Stimulated activated CD8-positive, alpha-beta memory T cell treated with anti-CD3 and anti-CD28 coated beads, Interleukin-7, amount 100 ng/mL, for 1 hour (primary cell): ENCODE measurements at places on chromosomes 11 and 22.

- DNase-seq: no peak
These were observed 86.8 kb upstream of the TP53I11 start for GRCh38 chr11:45037434-45038005.

DNA sequence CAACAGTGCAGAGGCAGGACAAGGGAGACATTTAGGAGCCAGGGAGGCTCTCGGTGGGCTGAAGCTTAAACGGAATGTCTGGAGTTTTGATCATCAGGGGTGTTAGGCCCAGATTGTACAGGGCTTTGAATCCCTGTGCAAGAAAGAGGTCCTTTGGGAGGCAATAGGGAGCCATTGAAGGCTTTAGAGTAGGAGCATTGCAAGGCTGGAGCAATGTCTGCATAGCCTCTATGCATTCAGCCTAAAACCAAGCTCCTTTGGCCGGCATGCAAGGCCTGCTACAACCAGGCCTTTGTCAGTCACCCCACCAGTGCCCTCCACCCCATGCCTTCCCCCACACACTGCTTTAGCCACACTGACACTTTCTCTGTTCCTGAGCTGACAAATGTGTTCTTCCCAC, 47.4 kb upstream of the FGF3 start:
- DNase-seq: no peak

GRCh38 chr11:124864176-124864891, 898 bp upstream of the ROBO3 start:
- DNase-seq: no peak

DNA sequence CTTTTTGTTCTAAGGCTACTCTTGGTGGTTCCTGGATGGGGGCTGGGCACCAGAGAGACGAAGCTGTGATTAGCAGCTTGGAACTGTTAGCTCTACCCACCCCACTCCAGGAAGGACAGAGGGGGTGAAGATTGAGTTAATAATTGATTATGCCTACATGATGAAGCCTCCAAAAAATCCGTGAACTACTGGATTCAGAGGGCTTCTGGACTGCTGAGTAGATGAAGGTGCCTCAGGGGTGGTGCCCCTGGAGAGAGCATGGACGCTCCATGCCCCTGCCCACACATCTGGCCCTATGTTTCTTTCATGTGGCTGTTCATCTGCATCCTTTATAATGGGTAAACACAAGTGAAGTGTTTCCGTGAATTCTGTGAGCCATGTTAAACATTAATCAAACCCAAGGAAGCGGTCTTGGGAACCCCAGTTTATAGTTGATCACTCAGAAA, 47.3 kb upstream of the CYP2D6 start:
- no peak for DNase-seq

GRCh38 chr11:68379206-68379605, 66.8 kb downstream of the LRP5 start:
- no peak for DNase-seq

DNA sequence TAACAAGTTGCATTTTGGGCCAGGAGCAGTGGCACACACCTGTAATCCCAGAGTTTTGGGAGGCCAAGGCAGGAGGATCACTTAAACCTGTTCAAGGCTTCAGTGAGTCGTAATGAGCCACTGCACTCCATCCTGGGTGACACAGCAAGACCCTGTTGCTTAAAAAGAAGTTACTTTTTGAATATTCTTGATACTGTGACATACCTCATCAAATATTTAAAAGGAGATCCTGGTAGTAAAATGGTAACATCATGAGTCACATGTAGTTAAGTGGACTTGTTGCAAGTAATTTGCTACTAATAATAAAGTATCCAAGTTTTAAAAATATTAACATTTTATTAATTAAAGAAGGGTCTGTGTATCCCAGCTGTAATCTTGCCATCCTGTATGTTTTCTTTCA, 18.3 kb downstream of the HMGXB4 start:
- DNase-seq: no peak
